Epithelial cell of prostate (primary cell): ENCODE measurements at places on chromosomes 3 and 15.

DNA sequence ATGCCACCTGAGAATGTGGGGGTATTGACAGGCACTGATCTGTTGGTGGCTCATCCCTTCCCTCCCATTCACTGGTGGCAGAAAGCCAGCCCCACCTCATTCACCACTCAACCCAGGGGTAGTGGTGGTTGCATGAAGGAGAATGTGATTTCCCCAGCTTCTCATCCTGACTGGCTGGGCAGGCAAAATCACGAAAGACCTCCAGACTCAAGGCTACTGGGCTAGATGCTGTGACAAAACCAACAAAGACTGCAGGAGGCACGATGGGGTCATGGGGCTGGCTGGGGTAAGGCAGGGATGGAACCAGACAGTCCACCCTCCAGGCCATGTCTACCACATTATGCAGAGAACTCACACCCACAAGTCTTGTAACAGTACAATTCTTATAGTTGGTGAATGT, 33.9 kb downstream of the FSTL1 start:
- DNase-seq: no peak

DNA sequence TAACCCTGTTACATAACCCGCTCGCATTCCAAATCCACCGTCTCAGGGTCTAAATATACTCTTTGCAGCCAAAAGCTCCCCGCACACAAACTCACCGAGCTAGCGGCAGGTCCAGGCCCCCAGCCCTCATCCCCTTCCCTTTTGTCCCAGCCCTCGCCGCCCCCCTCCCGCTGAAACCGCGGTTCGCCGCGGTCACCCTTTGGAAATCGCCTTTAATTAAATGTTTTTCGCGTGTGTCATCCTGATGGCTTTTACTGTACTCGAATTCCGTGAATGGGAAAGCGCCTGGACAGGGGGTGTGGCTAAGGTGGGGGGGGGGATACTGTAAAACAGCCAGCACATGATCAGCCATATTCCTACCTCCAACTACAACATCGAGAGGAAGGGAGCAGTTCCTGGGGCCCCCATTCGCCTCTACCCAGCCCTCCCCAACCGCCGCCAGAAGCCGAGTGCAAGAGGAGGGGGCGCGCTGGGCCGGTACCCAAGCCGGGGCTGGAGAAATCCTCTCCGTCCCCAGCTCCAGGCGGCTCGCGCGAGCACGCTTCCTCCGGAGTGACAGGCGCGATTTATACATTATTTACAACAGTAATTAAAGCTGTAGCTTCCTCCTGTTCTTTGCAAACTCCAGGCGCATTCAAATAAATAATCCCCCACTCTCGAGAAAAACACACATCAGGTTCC, 1.7 kb downstream of the RORA start:
- DNase-seq: no peak

DNA sequence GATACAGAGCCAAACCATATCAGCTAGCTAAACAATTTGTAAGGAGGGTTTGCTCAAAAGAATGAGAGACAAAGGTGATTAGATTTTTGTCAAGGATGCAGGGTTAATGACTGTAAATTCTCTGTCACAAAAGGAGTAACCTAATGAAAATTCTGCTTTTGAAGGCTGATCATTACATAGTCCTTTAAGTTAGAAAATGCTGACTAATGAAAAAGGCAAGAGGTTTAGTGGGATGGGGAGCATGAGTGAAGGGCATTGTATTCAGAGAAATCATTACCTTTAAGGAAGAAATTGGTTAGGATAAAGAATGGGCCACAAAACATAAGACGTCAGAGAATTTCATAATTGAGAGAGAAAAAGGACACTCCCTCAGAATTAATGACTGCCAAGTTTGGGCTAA, 97.7 kb downstream of the TP63 start:
- no peak for DNase-seq

- DNase-seq: no peak
Measured at GRCh38 chr3:195078891-195079440, 192.0 kb downstream of the XXYLT1 start.

- no peak for DNase-seq
Measured at GRCh38 chr3:141243271-141243707, 11.7 kb downstream of the PXYLP1 start.

- DNase-seq: no peak
Measured at GRCh38 chr3:37162501-37163245, 11.7 kb downstream of the LRRFIP2 start.

DNA sequence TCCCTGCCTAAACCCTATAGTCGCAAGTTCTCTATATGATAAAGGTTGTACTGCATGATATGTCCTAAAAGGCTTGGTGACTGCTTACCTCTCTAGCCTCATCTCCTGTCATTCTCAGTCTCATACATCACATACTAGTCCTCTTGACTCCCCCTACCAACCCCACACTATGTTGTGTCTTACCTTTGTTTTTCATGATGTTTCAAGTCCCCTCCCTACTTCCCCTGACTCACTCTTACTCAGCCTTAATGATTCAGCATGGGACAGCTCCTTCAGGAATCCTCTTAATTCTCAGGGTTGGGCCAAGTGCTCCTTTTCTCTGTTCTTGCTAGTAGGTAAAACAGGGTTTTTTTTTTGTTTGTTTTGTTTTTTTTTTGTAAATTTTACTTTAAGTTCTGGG, 49.6 kb downstream of the SLMAP start:
- peak; percentile 83 for DNase-seq

GRCh38 chr3:195790901-195791300, 20.8 kb downstream of the MUC4 start:
- DNase-seq: no peak

GRCh38 chr3:169169340-169169963, 494.1 kb downstream of the MECOM start:
- no peak for DNase-seq

GRCh38 chr3:32969656-32970055, 18.2 kb downstream of the CCR4 start:
- no peak for DNase-seq

DNA sequence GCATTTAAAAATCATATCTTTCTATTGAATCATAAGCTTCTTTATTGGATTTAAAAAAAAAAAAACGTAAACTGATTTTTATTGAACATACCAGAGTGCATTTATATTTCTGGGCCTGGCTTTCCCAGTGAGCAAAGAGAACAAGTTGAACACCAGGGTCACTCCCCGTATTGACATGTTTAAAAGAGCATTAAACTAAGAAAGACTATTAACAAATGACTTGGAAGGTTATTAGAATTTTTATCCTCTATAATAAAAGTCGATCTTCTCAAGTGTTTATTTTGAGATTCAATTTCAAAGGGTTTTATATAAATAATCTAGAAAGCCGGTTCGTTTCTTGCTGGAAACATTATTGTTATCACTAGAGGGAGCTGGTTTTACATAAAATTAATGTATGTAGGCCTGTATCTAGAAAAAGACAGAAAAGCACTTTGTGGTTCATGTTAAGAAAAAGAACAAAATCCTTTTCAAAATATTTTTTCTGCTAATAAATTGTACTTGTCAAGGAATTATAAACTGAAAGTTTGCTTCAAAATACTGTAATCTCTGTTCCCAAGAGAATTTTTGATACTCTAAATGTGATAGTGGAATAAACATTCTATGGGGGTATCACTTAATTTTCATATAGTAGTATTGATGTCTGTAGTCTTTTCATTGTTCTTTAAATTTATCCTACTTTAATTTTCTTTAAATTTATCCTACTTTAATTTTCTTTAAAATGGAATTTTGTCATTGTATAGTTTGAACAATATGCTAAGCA, 321.8 kb upstream of the MME start:
- no peak for DNase-seq

DNA sequence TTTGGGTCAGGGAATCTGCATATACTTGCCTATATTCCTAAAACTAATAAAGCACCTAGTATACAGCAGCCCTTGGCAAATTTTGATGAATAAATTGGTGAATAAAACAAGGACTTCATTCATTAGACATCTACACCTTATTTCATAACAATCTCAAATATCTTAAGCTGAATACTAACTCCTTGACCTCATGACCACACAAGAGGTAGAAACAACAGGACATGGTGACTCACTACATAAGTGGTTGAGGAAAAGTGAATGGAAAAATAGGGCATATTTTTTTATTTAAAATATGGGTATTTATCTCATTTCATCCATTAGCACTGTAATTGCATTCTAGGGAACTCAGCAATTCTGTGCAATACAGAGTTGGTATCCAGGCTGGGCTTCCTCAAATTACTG, 7.8 kb upstream of the STAC start:
- DNase-seq: peak; percentile 26

- no peak for DNase-seq
Measured at GRCh38 chr3:184805351-184806038, 6.5 kb upstream of the VPS8 start.

DNA sequence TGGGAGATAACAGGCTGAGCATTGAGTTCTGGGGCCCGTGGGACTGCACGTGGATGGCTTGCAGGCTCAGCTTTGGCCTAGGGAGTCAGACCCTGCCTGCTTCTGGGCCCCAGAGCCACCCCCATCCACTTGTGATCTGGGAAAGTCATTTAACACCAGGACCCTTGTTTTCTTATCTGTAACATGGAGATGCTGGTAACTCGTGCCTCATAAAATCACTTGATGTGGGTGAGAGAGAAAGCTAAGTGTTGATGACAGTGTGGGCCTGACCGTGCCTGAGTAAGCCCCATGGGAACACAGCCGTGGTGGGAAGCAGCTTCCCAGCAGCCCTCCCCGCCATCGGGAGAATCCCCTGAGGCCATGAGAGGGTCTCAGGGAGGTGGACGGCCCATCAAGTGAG, 378.1 kb downstream of the GABRB3 start:
- no peak for DNase-seq

- no peak for DNase-seq
Measured at GRCh38 chr3:24305795-24306467, 188.7 kb downstream of the THRB start.

DNA sequence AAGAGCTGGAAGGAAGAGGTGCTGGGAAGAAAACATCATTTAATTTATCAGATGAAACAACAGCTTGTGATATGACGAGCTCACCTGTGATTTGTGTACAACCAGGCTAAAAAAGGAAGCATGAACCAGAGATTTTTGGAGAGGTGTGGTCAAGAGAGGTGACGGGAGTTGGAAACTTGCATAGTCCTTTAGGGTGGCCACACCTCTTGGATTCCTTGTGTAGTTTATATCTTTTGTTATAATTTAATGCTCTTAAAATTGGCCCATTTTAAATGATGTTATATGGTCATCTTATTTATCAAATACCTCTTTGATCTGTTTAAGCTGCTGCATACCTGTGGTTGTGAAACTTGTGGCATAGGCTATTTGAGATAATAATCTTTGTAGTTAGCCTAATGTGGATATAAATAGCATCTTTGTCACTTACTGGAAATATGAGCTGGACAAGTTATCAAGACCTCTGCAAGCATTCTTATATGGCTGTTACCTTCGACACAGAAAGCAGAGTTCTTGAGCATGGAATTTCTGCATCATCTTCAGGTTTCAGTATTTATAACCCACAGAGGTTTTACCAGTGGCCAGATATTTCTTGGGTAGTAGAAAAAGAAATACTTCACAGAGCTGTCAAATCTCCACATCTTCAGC, 49.1 kb downstream of the IL1RAP start:
- no peak for DNase-seq

GRCh38 chr3:11878837-11879236, 32.2 kb upstream of the TAMM41 start:
- no peak for DNase-seq

GRCh38 chr15:64161688-64162477, 939 bp downstream of the PPIB start:
- DNase-seq: no peak

GRCh38 chr3:15794303-15794771, 3.4 kb downstream of the ANKRD28 start:
- no peak for DNase-seq

DNA sequence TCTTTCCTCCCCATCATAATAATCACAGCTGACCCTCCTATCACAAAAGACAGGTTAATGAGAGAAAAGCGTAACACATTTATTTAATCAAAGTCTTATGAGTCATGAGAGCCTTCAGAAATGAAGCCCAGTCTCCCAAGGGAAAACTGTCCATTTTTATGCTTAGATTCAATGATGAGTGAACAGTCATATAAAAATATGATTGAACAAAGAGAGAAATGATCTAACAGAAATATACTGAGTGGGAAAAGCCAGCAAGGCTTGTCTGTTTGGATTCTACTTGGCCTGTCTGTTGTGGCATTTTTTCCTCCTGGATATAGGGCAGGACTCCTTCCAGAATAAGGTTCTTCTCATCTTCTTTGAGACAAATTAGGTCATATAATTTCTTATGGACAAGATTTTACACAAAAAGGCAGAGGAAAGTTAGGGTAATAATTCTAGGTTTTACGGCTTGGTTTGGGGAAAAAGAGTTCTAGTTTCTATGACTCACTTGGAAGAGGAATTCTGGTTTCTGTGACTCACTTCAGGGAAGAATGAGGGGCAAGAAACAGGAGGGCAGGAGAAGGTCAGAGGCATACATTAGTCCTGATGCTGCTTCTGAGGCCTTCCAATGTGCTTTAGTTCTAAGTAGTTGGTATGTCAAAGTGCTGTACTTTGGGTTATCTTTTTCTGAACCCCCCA, 534.2 kb downstream of the ZIC1 start:
- DNase-seq: peak; percentile 27

- no peak for DNase-seq
Measured at GRCh38 chr3:113676261-113676660, 20.2 kb downstream of the USF3 start.

DNA sequence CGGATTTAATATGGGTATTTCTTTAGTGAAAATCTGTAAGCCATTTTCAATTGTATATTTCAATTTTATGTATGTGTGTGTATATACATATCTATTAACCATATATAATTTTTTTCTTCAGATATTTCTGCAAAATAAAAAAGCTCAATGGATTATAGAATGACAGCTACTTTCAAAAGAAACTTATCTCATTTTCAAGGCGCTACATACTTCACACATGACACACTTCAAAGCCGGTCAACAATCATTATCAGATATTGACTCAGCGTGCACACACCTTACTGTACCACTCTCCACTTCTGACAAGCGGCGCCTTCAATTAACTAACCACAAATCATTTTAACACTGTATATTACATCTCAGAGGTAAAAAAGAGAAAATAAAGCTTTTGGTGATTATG, 39.6 kb downstream of the ATP13A3 start:
- DNase-seq: no peak

DNA sequence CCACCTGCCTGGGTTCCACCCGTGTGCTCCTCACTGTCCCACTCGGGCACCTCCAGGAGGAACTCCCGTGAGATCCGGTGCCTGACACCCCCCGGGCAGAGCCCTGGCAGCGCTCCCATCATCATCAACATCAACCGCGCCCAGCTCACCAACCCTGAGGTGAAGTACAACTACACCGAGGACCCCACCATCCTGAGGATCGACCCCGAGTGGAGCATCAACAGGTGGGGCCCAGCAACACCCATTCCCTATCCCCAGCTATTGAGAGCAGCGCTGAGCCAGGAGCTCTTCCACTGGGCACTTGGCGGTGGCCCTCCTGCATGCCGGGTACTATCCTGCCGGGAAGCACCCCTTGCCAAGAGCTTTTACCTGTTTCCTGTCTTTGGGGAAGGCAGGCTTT, 33.5 kb downstream of the PLXNA1 start:
- no peak for DNase-seq

DNA sequence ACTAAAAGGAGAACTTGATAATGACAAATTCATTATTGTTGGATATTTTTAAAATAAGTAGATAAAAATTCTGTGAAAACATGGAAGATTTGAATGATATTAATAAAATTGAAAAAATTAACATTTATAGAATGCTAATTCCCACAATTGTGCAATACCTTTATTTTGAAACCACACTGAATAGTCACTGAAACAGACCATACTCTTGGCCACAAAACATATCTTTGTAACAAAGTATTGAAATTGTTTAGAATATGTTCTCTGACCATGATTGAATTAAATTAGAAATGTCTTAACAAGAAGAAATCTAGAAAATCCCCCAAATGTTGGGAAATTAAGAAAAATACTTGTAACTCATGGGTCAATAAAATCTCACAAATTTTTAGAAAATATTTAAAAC, 49.2 kb downstream of the ARHGAP11B start:
- DNase-seq: no peak
